A549 treated with dexamethasone at 1 μM for 4 hours (cell line): ENCODE measurements at places on chromosomes 16 and 17. TPM values are rescaled to one million over a fixed set of nuclear protein-coding genes. Genes with fewer than 3 reads are reported as not detected.

The MYH11 gene
- 0.02 to 0.10 TPM (median 0.09 TPM) in 4 of 5 replicates, not detected in the other for total RNA-seq

The KRTAP4-9 gene
- total RNA-seq = not detected in 5 replicates

The MT3 gene
- 0.34 to 0.82 TPM (median 0.54 TPM) in 4 of 5 replicates, not detected in the other for total RNA-seq

The LRRC37A2 gene
- total RNA-seq = 3.6 to 5.0 TPM (median 4.4 TPM) in 5 replicates

The YBX2 gene
- total RNA-seq = 0.45 to 0.76 TPM (median 0.57 TPM) in 5 replicates

The GNGT2 gene
- 0.39 to 1.1 TPM (median 0.70 TPM) in 5 replicates for total RNA-seq
